ENCODE measurements at places on chromosomes 7 and 10.
A peak's percentile ranks its signal among the peaks of the same experiment; 100 is the strongest.

DNA sequence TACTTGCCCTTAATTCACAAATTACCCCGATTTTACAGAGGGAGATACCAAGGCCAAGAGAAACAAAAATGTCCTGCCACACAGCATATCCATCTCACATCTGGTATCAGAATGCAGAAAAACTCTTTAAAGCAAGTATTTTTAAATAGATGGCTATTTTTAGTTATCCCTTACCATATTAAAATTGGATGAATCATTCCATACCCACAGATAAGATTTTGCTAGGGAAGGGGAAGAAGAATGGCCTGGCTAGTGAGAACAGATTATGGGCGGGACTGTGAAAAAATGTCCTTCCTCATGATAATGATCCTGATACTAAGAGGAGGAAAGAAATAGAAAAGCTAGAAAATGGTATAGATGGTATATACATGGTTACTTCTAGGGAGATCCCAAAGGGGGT, 80.6 kb upstream of the GATAD1 start:
- DNase-seq, result no peak

DNA sequence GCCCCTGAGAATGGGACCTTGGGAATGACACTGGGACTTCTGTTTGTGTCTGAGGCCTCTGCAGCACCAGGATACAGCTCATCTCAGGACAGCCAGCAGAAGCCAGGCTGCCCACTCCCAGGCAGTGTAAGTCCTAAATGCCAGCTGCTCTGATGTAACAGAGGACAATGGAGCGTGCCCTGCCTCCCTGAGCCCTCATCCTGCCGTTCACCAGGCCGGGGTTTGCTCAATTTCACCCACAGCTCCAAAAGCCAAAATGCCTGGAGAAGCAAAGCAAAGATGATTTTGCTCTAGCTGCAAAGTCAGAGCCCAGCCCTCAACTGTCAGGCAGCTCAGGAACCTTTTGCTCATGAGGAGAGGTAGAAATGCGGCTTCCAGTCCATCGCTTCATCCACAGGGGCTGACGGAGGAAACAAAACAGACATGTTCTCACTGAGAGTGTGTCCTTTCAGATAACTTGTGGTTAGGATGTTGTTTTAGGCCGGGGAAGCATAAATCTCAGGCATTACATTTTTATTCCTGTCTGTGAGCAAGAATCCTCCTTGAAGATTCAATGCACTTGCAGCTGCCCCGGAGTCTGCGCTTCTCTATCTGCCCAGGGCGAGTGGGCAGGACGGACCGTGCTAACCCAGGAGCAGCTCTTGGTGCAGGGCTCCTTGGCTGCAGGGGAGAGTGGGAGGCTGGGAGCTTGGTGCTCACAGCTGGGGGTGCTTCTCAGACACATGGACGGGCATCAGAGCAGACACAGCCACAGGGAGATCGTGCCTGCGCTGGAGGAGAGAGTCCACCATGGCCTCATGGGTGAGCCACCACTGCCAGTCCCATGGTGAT, 83.2 kb upstream of the CHST15 start:
- no peak for DNase-seq

- no peak for DNase-seq
Observed at GRCh38 chr7:137165241-137165640, 178.3 kb downstream of the PTN start.

DNA sequence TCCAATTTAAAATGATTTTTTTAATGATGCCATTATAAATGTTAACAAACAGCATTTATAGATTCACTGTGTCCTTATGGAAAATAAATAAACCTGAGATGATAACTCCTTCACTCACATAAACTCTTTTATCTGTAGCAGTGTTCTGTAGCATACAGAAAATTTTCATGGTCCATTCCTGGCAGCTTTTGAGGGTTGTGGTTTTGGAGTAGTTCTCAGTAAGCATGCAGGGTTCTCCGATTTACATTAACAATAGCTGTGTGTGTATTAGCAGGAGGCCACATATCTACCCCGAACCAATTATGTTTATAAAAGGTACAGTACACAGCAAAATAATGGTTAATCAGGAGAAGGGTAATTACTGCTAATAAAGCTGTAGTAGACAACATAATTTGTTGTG, 162.7 kb downstream of the CDCA7L start:
- no peak for DNase-seq

DNA sequence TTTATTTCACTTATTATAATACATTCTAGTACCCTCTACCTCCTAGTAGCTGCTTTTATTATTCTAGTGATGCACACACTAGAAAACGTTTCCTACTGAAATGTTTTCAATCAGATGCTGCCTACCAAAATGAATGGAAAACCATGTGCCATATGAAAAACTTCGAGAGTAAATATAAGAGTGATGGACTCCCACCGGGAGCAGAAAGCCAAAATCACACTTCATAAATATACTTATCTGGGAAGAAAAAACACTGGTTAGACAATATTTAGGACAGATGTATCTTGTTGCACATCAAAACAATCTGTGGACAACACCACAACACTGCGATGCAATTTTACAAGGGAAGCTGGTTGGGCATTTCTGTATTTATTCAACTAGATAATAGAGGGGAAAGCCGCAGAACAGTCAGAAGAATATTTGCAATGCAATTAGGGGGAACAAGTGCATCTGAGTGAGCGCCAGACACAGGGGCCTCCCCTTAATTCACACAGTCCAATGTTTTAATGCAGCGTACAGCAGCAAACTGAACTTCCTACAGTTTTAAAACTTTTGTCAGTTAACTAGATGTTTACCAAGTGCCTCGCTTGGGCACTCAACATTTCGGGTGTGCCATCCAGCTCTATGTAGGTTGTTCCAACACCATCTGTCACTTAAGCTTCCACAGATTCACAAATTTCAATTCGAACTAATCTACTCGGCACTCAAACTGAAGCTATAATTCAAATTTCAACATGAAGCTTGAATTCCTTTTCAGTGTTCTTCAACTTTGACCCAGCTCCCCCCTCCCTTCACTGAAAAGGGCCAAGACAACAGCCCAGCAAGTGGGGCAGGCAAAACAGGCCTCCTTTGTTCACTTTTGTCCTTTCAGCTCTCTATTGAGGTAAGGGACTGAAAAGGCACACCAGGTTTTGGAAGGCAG, 7.4 kb downstream of the NRCAM start:
- DNase-seq, result no peak

- no peak for DNase-seq
Observed at GRCh38 chr7:73423519-73424488, 9.8 kb upstream of the FZD9 start.

GRCh38 chr7:158082761-158083160, 504.9 kb downstream of the PTPRN2 start:
- no peak for DNase-seq

DNA sequence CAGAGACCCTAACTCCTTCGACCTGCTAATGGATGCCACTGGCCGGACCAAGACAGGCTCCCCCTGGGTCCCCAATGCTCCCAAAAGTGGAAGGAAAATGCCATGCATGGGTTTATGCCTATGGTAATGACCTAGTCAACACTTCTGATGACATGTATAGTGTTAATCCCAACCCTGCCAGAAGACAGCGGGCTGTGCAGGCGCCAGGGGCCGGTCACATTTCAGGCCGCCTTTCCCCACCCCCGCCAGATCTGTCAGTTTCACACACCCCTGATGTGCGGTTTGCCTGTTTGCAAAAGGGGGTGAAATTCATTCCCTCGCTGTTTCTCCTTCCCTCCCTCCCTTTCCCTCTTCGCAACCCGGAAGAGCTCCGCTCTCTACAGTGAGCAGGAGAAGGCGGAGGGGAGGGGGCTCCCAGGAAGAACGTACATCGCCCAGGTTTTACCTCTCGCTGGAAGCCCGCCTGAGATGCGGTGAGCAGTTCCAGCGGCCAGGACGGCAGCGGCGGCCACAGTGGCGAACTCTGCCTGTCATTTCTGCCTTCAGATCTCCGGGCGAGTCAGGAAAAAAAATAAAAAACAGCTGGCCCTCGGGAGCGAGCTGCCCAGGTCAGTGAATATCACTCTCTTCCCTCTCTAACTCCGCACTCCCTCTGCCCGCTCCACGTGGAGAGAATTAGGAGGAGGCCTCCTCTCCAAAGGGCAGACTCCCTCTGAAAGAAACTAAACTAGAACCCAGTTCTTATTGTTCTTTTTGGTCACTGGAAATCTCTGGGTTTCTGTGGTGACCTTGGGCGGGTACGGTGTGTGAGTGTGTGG, 9.4 kb upstream of the GATA3 start:
- DNase-seq, result peak; percentile 74

DNA sequence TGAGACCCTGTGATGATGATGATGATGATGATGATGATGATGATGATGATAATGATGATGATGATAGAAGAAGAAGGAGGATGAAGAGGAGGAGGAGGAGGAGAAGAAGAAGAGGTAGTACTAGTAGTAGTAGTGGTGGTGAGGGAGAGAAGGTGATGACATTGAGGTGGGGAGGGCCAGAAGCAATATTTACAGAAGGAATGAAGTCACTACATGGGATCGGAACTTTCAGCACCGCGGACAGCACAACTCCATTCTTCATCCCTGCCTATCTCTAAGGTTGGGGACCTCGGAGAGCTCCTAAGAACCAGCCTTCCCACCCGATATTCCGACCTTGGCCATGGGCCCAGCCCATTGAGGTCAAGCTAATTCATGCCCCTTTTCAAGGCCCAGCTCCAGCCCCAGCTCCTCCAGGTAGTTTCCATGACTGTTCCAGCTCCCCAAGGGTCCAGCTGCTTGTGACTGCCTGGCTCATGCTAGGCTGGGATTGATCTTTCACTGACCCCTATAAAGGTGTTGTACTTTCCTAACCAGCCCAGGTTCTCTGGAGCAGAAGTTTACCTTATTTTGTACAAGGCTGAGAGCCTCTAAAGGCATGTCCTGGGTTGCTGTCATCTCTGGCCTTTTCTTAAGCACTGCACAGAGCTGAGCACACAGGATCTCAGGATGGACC, 10.3 kb downstream of the CRHR2 start:
- peak; percentile 83 for DNase-seq

DNA sequence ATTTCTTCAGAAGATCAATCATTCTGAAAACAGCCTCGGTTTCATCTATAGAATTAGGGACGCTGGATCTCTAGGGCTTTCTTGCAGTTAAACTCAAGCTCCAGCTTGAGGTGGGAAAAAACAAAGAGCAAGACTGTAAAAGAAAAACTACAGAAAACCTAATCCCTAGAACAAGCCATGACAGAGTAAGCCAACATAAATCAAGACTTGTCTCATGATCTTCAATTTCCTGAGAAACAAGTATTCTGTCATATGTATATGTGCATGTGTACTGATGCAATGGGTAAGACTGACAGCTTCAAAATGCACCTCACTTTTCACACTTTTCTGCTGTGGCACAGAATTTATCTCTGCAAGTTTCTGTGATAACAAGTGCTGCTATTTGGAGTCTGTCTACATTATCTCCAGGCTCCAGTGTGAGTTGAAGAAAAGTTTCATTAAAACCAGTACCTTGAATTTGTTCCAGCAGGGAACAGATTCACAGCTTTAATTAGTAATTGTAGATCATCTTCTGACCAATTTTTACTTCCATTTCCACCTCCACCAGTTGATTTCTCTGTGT, 19.2 kb downstream of the PMPCB start:
- no peak for DNase-seq

GRCh38 chr10:29895456-29895855, 163.9 kb downstream of the JCAD start:
- DNase-seq, result peak; percentile 86

DNA sequence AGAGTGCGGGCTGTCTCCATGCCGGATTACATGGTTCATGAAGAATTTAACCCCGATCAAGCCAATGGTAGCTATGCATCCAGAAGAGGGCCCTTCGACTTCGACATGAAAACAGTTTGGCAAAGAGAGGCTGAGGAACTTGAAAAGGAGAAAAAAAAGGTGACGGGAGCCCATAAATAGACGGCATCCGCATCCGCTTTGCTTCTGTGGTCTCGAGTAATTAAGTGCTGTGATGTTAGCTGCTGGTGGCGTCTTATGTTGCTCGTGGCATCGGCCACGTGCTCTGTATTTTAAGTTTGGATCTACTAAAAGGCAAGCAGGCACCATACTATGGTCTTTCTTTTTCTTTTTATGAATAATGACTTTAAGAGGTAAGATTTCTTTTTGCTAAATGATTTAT, 11.1 kb downstream of the C7orf57 start:
- DNase-seq, result no peak

GRCh38 chr7:17131983-17132655, 166.3 kb upstream of the AHR start:
- DNase-seq, result no peak

GRCh38 chr7:42843205-42843800, 68.6 kb downstream of the C7orf25 start:
- peak; percentile 81 for DNase-seq

DNA sequence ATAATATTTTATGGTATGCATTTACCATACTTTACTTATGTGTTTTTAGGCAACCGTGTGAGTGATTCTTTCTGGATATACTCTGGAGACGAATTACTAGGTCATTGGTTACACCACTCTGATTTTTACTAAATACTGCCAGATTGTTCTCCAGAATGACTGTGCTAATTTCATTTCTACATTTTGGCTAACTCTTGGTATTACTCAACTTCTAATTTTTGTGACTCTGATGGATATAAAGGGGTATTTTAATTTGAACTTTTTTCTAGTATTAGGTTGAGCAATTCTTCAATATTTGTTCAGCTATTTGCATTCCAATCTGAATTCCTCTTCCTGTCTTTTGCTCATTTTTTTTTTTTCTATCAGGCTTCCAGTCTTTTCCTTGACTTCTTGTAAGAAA, 223.6 kb downstream of the MDFIC start:
- DNase-seq, result no peak

DNA sequence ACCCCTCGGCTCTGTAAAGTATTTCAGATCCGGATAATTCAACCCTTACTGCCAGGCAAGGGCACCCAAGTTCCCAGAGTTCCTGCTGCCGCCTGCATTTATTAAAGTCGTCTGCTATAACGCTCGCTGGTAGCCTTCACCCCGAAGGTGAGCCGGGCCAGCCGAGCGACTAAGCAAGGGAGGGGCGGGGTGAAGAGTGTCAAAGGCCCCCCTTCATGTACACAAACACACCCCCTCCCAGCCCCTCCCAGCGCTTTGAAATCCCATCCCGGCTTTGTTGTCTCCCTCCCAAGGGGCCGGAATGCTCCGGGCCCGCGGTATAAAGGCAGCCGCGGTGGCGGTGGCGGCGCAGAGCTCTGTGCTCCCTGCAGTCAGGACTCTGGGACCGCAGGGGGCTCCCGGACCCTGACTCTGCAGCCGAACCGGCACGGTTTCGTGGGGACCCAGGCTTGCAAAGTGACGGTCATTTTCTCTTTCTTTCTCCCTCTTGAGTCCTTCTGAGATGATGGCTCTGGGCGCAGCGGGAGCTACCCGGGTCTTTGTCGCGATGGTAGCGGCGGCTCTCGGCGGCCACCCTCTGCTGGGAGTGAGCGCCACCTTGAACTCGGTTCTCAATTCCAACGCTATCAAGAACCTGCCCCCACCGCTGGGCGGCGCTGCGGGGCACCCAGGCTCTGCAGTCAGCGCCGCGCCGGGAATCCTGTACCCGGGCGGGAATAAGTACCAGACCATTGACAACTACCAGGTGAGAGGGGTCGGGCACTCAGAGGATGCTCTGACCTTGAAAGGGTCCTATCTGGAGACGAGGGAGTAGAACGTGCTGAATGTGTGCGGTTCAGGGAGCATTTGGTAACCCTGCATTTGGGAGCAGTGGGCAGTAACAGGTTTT, at the start of gene DKK1:
Gene DKK1 (plus strand): TSS at position 349 of the 889 bp plus-strand sequence. CDS start 154 bp downstream, at position 503.
- no peak for DNase-seq

- DNase-seq, result no peak
Observed at GRCh38 chr7:17991866-17992648, 35.6 kb downstream of the PRPS1L1 start.

Measured in urothelium cell line (cell line).